ENCODE measurements at places on chromosomes 5 and 9.

DNA sequence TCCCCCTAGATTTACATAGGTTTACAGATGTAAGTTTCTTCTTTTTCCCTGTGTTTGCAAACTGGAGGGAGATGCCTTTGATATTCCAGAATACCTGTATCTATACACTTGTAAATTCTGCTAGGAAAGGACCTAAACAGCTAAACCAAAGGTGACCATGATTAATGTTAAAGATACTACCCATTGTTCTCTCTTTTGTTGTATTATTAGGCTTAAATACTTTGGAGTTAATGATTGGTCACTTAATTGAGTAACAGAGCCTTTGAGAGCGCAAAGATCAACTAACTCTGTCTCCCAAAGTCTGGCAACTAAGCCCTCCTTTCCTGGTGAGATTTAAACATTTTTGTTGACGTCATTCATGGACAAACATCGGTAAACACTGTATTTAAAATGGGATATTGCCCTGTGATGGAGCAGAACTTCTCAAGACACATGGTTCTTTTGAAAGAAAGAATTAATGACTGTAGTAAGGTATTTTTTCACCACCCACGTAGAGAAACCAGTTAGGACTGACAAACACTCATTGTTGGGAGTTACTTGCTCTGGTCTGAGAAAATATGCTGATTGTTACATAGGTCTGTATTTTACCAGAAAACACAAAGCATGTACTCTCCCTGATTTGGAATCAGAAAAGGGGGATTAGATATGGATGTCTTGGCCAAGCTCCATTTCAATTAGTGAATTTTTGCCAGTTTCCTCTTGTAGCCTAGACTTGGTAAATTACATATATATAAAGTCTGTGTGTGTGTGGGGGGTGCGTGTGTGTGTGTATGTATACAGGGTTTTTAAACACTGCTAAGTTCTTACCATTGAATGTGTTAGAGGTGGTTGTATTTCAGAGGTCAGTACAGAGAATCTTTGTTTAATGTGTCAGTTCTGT, 4.6 kb downstream of the VCAN start:
- DNase-seq, result no peak

GRCh38 chr5:125327676-125328075, 581.2 kb upstream of the ZNF608 start:
- no peak for DNase-seq

DNA sequence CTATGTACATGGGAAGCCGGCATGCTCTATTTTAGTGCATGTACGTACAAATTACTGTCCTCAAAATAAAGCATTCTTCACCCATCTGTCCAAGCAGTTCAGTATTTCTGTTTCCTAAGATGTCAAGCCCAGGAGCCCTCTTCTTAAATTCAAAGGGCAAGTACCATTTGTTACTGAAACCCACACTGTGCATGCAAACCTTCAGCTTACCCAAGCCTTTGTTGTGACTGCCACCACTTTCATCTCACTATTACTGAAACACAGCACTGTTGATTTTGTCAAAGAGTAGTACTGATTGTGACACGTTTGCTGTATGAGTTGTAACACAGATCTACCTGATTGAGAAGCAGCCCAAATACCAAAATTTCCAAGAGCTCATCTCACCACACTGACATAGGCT, 390.4 kb upstream of the IZUMO3 start:
- no peak for DNase-seq

- DNase-seq, result no peak
These were observed 8.6 kb downstream of the CACFD1 start for GRCh38 chr9:133468374-133468773.

DNA sequence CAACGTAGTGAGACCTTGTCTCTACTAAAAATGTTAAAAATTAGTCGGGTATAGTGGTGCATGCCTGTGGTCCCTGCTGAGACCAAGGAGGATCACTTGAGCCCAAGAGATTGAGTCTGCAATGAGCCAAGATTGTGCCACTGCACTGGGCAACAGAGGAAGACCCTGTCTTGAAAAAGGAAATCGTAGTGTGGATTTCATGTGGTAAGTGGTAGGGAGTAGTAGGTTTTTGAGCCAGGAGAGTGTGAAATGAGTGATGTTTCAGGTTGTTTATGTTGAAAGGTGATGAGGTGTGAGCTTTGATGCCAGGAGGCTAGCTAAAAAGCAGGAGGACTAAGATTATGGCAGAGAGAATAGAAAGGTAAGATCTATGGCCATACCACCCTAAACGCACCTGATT, 5.9 kb downstream of the MATR3 start:
- DNase-seq, result no peak

- no peak for DNase-seq
These were observed 8.3 kb upstream of the SHC3 start for GRCh38 chr9:89186960-89187359.

DNA sequence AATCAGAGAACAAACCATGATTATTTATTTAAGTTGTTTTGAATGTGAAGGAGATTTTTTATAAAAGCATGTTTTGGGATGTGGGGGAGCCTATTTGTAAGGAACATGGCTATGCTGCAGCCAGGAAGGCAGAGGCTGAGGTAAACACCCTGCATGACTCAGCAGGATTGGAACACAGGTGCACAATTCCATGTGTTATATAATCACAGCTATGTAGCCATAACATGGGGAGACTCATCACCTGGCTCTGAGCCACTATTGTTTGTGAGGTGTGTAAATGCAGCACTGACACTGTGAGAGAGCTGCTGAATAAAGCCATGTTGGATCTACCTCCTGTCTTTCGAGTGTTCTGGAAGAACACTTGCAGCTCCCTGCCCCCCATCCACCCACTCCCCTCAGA, 1009.8 kb downstream of the DNAH5 start:
- no peak for DNase-seq

GRCh38 chr9:125821078-125821477, 73.9 kb downstream of the PBX3 start:
- no peak for DNase-seq

DNA sequence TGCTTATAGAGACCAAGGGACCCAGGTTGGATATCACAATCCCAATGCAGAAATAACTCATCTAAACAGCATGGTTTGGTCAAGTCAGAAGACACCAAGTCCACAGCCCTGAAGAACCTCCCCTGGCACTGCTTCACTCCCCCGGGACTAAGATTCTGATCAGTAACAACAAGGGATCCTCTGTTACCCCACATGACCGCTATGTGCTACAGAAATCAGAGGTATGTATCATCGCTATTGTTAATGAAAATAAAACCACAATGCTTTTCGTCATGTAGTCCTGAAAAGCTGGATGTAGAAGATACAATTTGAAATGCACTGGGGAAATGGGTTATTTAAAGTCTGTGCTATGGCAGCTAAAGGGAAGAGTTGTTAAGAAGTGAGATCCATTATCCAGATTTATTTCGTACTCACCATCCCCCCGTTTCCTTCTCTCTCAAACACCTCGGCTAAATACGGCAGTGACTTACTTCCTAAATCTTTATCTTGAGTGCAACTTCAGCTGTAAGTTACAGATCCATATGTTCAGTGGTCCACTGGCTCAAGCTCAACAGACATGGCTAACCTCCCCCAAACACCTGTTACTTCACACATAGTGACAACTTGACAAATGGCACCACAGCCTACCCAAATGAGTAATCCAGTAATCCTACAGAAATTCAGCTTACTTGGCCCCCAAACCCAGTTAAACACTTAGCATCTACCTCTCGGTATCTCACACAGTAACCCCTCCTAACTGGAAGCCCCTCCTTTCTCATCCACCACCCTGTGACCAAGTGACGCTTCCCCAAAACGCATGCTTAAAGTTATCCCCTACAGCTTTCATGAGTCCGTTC, 129.2 kb downstream of the MYO10 start:
- no peak for DNase-seq

GRCh38 chr9:70641631-70642030, 227.2 kb upstream of the KLF9 start:
- no peak for DNase-seq

DNA sequence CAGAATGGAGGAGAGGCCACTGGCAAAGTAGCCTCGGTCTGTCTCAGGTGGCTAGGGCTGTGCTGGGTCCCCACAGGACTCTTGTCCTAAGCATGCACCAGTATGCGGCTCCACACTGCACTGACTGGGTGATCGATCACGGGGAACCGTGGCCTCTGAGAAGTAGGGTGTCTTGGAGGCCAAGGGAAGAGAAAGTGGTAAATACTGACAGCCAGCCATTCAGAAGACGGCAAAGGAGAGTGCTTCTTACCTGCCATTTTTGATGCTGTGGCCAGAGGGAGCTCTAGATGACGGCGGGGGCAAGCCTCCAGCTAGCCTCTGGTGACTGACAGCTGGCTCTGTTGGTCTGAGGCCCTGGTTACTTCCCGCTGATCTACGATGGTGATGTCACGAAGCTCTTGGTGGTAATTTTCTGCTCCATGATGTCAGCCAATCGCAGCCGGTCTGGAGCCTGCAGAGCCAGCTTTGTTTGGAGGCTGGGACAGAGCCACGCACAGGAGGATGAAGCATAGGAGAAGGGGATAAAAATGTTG, 40.4 kb upstream of the GADD45G start:
- DNase-seq, result no peak

DNA sequence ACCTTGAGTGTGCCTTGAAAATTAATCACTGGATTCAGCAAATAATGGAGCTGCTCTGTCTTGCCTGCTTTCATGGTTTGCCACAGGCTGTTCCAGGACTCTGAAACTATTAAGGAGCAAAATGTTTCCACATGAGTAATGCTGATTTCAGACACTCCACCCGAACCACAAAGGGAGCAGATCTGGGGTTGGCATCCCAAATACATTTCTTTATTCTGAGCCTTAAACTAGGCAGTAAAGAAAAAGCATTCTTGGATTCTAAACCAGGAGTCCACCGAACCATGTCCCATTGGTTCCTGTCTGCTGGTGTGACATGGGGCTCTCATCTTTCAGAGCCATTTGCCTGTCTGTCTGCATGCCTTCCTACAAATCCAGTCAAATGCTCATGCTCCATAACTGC, 10.1 kb upstream of the C1QTNF3 start:
- DNase-seq, result no peak

DNA sequence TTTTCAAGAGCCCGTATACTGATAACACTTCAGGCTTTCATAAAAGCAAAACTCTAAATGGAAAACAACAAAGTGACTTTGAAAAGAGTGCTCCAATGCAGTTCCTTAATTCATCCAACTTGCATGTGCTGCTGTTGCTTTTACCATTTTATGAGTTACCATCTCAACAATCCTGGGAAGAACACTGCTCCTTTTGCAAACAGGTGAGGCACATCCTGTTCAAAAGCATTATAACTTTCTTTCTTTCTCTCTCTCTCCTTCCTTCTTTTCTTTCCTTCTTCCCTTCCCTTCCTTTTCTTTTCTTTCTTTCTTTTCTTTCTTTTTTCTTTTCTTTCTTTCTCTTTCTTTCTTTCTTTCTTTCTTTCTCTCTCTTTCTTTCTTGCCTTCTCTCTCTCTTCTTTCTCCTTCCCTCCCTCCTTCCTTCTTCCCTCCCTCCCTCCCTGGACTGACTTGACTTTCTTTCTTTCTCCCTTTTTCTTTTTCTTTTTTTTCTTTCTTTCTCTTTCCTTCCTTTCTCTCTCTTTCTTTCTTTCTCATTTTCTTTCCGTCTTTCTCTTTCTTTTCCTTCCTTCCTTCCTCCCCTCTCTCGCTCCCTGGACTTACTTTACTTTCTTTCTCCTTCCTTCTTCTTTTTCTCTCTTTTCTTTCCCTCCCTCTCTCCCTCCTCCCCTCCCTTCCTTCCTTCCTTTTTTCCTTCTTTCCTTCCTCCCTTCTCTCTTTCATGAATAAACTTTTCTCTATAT, 11.2 kb upstream of the PARP8 start:
- DNase-seq, result no peak

GRCh38 chr5:108654051-108654450, 93.6 kb upstream of the FER start:
- no peak for DNase-seq

GRCh38 chr5:104267320-104268015, 704.9 kb upstream of the NUDT12 start:
- no peak for DNase-seq

DNA sequence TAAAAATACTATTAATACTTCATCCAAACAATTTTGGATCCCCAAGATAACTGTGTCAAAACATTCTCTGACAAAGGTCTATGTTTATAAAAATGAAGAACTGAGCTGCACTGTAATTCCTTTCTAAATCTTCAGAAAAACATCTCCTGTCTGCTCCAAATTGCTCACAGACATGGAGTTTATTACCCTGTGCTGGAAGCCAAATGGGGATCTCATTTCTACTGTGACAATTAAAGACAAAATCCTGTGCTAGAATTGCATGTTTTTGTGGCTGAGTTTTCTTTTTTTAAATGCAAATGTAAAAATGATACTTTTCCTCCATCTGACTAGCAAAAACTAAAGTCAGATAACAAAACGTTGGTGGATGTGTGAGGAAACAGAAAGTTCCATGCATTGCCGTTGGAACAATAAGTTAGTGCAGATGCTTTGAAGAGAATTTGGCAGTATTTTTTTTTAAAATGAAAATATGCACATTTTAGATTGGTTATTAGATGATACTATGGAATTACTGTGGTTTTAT, 93.5 kb downstream of the GNA14 start:
- no peak for DNase-seq

DNA sequence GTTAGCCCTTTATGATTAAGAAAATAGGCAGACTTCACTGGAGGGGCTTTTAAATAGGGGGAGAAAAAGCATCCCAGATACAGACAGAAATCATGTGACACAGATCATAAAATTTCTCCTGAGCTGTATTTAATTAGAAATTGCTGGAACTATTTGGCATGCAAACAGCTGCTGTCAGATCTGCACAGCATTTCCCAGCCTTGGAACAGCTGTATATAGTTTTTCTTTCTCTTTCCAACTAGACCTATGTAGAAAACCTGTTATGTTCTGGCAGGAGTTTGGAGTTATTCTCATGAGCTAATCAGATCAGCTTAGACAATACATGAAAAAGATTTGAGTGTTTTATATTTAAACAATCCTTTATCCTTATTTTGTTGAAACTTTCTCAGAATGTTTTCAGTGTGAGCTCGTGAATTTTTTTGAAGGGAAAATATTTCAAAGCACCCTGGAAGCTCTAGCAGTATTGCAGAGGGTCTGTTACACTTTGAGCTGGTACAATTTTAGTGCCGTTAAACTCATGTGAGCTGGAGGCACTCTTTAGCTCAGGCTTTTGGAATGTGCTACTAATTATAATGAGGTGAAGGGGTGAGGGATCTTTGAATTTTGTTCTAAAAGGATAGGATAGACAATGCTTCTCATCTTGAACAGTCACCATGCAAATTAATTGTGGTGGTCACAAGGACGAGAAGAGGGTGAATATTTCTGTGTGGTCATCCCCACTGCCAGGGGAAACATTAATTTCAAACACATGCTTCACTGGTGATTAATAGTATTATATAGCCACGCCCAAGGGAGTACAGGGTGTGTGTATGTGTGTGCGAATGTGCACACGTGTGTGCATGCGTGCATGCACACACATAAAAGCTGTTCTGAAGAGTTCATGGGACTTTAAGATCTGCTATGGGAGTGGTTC, 239.4 kb upstream of the FBXL7 start:
- DNase-seq, result no peak

DNA sequence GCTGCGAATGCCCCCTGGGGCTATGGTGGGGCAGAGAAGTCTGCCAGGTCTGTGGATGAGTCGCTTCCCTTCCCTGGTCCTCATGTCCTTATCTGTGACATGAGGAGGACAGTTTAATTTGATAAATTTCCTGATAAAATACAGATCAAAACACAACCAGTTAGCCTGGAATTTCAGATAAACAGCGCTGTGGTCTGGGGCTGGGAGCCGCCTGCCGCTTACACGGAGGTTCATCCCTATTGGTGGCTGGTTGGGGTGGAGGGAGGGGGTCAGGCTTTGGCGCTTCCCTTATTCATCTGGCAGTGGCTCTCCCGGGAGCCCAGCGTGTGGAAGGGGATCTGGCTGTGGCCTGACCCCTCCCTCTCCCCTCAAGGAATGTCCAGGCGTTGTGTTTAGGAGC, 17.9 kb downstream of the CRB2 start:
- no peak for DNase-seq

GRCh38 chr5:82828211-82828610, 249.0 kb downstream of the TMEM167A start:
- DNase-seq, result no peak

Measured in cortex of kidney (tissue), 1 donor.